ENCODE measurements at places on chromosomes 12 and 14.

GRCh38 chr12:123905319-123905925 lies 67.2 kb downstream of the CCDC92 start:
- DNase-seq = no peak

DNA sequence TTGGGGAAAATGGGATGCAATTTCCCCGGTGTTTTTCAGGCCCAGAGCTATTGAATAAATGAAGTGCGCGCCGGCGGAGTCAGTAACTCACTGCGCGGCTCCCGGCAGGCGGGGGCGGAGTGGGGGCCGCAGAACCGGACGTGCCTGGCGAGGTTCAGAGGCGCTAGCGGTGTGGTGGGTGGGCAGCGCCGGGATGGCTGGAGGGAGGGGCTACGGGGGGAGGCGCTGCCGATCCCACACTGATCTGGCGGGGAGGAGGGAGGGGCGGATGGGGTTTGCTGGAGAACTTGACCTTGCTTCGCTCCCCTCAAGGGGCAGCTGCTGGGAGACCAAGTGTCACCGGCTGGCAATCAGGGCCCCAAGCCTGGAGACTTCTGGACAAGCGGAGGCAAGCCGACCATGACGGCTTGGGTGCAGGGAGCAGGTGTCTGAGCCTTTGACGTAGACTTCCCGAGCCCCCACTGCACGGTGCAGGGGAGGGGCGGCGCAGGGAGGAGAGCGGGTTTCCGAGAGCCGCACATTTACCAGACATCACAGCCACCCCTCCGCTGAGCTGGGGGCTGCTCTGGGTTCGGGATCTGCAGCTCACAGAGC lies 174.1 kb upstream of the RTL1 start:
- no peak for DNase-seq

GRCh38 chr14:23513818-23514643 lies 37.5 kb downstream of the ZFHX2 start:
- no peak for DNase-seq

GRCh38 chr14:55114720-55115119 lies 14.3 kb upstream of the LGALS3 start:
- no peak for DNase-seq

DNA sequence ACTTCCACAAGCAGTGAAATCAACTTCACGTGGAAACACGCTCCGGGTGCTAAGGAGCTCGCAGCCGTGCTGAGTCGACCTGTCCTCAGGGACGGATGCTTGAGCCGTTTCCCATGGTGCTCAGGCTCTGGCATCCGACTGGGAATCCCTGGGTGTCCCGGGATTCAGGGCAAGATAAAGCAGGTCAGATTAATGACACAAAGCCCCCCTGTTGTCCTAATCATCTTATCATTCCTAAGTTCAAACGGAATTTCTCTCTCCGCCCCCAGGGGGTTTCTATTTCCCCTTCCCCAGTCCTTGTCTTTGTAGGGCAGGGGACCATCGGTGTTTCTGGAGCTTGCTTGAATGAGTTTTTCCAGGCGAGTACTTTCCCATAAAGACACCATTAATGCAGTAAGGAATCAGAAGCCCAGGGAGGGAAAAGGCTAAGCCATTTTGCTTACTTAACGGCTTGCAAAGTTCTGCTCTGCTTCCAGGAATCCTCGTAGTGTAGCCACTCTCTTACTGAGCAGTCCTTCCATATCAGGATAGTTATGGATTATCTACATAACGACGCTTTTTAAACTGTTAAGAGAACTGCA lies 116.5 kb downstream of the TMEM132C start:
- no peak for DNase-seq

DNA sequence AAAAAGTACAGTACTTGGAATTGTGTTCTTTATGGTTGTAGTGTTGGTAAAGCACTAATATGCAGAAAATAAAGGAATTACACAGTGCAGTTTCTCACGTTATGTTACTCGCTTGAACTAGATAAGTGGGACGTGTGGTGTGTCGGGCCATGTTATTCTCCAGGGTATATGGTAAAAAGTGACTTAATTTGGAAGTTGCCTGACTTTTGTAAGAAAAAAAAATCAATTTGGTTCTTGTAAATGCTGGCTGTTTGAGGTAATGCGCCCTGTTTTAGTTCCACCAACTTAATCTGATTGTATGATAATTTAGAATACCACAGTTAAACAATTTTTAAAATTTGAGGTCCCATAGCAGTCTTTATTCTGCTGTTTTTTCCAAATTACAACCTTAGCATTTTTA lies 4.1 kb downstream of the ARF6 start:
- DNase-seq = no peak

Measured in right renal pelvis (tissue), 4 donors.